Activated naive CD4-positive, alpha-beta T cell (primary cell): ENCODE measurements at places on chromosomes 3 and 15.

- no peak for DNase-seq
These were observed 111.0 kb downstream of the ERC2 start for GRCh38 chr3:56357266-56357665.

DNA sequence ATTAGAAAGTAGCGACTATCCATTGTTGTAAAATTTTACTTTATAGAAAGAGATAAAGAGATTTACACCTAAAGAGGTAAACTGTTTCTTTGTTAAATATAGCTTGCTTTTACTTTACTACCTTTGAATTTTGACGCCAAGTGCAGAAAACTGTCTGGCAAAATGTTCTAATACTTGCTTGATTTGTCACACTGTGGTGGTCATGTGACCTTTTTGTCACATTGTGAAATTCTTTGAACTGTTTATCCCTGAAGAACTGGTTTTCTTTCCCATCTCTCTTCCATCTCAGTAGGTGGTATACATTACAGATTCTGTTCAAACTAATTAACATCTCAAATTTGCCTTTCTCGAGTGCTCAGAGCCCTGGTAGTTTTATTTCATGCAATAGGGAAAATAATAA lies 327.4 kb downstream of the NAALADL2 start:
- no peak for DNase-seq

DNA sequence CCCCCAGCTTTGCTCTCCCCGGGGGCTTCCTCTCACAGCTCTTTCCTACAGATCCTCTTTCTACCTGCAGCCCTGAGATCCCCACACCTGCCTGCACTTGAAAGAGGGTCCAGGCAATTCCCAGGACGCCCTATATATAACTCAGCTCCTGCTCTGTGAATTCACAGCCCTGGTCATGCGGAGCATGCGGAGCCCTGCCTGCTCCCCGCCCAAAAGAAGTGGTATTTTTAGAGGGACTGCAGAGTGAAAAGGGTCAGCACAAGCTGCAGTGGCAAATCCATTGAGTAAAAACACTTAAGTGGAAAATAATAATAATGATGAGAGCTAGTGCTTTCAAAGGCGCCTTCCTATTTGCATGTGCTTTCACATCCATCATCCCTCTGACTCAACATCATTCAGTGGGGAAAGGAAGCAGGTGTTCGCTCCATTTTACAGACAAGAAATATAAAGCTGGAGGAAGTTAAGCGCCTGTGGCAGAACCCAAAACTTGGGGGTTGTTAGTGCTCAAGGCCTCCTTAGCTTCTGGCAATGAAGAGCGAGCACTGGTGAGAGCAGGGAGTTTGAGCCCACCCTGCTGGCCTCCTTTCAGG lies 76.3 kb upstream of the LIPC start:
- DNase-seq, result no peak

DNA sequence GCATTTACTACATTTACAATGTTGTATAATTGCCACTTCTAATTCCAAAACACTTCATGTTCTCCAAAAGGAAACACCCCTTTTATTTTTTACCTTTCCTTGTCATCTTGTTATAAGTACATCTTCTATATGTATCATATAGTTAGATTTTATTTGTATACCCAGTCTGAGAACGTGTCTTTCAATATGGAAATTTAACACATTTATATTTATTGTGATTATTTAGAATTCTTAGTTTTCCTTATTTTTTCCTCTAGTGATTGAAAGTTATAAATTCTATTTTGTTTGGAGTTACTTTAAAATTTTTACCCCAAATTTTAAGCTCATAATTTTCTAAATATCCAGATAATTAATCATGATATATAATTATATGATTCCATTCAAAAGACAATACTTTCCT lies 15.8 kb downstream of the CMTM8 start:
- DNase-seq, result no peak

DNA sequence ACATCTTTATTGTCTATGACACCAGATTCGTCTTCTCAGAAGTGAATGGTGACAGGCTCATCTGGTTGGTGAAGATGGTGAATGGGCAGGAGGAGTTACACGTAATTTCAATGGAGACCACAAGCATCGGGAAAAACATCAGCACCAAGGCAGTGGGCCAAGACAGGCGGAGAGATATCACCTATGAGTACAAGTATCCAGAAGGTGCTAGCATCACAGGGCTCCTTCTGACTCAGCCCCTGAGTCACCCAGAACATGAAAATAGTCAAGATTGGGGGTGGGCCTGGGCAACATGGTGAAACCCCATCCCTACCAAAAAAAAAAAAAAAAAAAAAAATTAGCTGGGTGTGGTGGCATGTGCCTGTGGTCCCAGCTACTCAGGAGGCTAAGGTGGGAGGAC lies 32.6 kb downstream of the TGM4 start:
- no peak for DNase-seq

DNA sequence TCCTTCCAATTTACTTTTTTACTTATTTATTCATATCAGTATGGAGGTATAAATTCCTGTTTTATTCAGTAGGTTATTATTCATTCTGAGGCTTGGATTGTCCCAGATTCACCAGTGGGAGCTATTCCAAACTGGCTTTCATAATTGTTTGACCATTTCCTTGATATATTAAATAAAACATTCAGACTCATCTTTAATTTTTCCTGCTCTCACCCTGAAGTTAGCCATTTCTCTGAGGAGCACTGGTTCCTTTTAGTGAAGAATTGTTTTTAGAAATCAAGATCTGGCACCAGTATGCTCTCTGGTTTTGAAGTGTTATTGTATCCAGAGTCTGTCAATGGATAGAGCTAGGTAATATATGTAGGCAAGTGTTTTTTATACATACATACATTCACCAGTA lies 66.9 kb upstream of the DCBLD2 start:
- no peak for DNase-seq

- DNase-seq, result no peak
These were observed 521 bp downstream of the IL5RA start for GRCh38 chr3:3109407-3110298.

DNA sequence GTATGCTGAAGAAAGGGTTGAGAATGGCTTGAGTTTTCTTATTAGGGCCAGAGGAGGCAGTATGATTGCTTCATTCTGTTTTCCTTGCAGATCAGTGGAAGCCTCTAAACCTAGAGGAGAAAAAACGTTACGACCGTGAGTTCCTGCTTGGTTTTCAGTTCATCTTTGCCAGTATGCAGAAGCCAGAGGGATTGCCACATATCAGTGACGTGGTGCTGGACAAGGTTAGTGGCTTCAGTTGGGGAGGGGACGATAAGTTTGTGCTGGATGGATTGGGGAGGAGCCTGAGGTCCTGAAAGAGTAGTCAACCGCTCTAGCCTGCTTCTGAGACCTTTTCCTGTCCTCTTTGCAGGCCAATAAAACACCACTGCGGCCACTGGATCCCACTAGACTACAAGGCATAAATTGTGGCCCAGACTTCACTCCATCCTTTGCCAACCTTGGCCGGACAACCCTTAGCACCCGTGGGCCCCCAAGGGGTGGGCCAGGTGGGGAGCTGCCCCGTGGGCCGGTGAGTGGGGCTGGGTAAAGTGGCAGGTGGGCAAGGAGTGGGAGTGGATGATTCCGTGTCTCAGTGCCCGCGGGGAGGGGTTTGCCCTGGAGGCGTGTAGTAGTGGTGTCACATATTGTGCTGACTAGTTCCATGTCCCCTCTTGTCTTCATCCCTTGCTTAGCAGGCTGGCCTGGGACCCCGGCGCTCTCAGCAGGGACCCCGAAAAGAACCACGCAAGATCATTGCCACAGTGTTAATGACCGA lies 8.5 kb downstream of the EIF4G1 start:
- no peak for DNase-seq

DNA sequence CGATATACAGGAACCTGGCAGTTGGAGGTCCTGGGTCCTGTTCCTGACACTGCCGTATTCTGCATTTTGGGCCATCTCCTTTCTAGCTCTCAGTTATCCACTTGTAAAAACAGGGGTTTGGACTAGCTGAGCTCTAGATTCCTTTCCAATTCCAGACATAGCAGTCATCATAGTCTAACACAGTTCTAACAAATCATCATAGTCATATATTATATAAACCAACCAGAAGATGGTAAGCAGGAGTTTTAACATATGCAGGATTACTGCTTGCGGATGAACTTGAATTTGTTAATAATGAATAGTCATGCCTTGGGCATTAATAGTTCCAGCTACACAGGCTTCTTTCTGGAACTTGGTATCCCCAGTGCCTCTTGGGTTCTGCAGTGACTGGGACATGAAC lies 26.6 kb downstream of the MASP1 start:
- no peak for DNase-seq

- no peak for DNase-seq
These were observed 58.5 kb upstream of the KLF13 start for GRCh38 chr15:31268108-31268501.

DNA sequence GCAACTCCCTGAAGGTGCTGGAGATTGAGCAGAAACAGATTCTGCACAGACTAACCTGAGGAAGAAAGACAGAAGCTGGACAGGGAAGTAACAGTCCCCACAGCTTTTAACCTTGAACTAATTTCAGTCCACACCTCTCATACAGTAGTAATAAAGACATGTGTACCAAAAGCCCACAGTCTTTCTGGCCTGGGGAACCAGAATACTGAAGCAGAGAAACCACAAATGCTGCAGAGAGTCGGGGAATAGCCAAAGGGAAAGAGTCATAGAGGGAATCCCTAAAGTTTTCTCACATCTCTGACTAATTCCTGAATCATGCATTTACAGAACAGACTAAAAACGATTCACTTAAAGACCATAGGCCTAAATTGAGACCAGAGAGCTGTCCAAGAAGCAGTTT lies 503.4 kb upstream of the NECTIN3 start:
- DNase-seq, result no peak

GRCh38 chr3:189041482-189042090 lies 130.2 kb upstream of the TPRG1 start:
- DNase-seq, result peak; percentile 45

DNA sequence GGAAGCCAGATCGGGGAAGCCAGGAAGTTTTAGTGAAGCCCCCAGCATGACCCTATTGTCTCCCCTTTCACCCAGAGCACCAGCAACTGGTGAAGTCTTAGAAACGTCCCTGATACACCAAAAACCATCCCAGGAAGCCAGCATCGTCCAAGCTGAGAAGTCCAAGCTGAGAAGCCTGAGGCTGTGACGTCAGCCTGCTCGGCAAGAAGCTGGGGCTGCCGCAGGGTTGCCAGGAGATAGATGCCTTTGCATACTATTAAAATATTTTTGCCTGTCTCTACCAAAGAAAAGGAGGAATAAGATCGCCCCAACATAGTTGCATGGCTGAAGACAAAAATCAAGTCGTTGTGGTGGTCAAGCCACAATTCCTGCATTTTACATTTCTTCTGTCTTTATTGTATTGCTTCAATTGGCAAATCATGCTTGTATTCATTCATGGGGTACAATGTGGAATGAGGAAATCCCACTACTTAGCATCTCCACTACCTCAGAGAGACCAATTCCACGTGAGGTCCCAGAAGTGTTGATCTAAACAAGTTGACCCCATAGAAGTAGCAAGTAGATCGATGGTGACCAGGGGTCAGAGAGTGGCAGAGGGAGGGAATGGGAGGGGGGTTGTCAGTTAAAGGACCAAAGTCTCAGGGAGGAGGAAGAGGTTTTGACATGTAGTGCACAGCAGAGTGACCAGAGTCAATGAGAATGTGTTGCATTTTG lies 19.6 kb upstream of the EMC3 start:
- DNase-seq, result no peak

DNA sequence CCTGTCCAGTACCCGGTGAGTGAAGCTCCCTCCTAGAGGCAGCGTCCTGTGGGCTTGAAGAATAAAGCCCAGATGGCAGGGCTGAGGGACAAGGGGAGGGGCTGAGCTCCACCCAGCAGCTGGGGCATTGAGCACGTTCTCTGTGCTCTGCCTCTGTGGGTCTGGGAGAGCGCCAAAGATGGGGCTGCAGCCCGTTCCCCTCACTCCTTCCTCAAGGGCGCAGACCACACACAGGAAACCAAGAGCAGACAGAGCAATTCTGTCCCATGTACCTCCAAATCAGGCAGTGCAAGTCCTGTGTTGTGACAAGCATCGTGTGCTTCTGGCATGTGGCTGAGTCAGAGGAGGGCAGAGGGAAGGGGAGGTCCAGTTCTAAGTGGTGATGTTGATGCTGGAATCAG lies 15.7 kb upstream of the KIF23 start:
- no peak for DNase-seq

DNA sequence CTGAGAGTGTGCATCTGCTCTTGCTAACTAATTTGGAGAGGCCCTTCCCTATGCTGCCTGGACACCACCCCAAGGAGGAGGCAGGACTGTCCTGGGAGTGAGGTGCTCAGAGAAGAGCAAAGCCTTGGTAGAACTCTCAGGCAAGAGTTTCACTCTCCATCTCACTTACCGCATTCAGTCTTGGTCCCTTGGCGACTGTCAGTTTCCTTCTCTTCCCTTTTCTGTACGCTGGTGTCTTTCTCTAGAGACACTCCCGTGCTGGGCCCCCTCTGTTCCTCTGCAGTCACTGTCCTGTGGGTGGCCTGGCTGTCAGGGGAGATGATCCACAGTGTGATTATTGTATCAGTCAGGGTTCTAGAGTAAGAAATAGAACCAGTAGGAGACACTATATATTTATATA lies 44.0 kb downstream of the IDH2 start:
- no peak for DNase-seq

- no peak for DNase-seq
These were observed 175.0 kb downstream of the ATP10A start for GRCh38 chr15:25688166-25688565.

DNA sequence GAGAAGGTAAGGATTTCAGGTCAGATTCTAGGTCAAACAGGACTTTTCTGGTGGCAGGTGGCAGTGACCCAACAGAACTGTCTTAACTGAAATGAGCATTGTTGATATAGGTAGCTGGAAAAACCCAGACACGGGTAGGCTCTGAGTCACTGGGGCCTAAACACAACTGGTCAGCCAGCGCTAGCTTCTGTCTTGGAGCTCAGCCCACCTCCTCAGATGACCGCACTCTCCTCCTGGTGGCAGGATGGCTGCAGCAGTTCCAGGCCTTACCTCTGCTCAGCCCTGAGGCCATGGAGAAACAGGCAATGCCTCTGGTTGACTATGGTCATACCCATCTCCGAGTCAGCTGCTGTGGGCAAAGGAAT lies 61.1 kb upstream of the GATA2 start:
- DNase-seq, result no peak
